K562 (cell line): ENCODE measurements at places on chromosomes 12 and 14.

DNA sequence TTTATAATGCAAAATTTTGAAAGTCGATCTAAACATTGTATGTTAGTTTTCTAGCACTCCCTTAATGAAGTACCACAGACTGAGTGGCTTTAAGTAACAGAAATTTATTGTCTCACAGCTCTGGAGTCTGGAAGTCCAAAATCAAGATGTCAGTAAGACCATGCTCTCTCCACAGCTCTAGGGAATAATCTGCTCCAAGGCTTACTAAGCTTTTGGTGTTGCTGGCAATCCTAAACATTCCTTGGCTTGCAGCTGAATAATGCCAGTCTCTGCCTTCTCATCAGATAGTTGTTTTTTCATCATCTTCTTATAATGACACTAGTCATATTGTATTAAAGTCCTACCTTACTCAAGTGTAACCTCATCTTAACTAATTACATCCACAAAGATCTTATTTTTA is 102.2 kb downstream of the RASSF9 start:
- DNase-seq = no peak
- no peaks in the 10 kb centered on the region for H3K4me1 ChIP-seq
- no peaks in the 10 kb centered on the region for H3K27me3 ChIP-seq
- no peaks in the 10 kb centered on the region for H3K36me3 ChIP-seq
- no peak overlapping the region for H3K4me3 ChIP-seq

- peaks cover 41% of the 10 kb centered on the region for H3K4me1 ChIP-seq
- H3K27me3 ChIP-seq = peaks cover 18% of the 10 kb centered on the region
- H3K4me3 ChIP-seq = no peak overlapping the region
- no peak overlapping the region for H3K27ac ChIP-seq
Measured at GRCh38 chr14:104931771-104932675, 7.3 kb downstream of the PLD4 start.

DNA sequence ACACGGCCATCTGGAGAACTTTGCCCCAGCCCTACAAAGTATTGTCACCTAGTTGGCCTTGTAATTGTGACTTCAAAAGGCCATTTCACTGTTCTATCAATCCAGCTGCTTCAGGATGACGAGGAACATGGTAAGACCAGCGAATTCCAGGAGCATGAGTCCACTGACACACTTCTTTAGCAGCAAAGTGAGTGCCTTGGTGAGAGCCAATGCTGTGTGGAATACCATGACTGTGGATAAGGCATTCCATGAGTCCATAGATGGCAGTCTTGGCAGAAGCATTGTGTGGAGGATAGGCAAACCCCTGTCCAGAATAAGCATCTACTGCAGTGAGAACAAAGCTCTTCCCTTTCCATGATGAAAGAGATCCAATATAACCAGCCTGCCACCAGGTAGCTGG is 1009.1 kb upstream of the USP15 start:
- no peak for DNase-seq
- no peak overlapping the region for H3K4me3 ChIP-seq
- no peaks in the 10 kb centered on the region for H3K4me1 ChIP-seq
- no peaks in the 10 kb centered on the region for H3K36me3 ChIP-seq

DNA sequence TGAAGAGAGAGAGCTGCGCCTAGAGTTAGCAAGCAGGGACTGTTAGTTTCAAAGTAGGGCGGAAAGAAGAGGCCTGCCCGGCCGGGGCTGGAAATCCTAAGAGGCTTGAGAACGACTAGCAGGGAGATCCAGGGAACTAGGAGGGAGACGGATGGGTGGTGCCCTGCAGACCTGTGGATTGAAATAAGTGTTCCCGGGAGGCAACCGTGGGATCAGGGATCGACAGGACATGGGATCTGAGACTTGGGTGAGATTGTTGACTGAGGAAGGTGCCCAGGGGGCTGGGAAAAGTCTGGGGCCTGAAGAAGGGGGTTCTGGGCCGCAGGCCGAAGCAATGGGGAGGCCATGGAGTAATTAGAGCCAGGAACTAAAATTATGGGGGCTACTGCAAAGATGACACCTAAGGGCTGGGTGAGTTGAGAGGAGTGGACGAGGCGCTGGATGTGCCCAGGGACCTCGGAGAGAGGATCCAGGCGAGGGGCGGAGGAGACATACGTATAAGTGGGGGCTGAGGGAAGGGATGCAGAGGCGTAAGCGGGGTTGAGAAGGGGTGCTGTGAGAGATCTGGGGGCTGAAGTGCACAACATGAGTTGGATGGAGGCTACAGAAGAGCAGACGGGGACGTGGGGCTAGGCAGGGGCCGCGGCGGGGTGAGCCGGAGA is 635 bp downstream of the LTA4H start:
- H3K4me1 ChIP-seq = peaks cover 3% of the 10 kb centered on the region; the same call in 2 of the 3 replicates
- peak overlapping the region; percentile 71 for H3K4me3 ChIP-seq
- DNase-seq = peak; percentile 14
- H3K36me3 ChIP-seq = no peaks in the 10 kb centered on the region
- H3K27me3 ChIP-seq = no peaks in the 10 kb centered on the region

DNA sequence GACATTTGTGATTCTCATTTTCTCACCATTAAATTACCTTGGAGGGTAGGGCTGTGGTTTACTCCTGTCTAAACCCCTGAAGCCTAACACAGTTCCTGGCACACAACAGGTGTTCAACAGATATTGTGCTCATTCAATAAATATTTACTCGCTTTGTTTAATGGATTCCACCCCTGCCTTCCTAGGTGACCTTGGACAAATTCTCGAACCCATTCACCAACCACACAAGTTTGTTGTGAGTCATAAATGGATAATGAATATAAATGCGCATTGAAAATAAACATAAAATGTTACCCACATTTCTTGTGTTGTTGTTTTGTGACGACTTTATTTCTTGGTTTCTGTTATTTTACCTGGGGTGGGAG is 362 bp upstream of the TSFM start:
- no peak for DNase-seq
- H3K27me3 ChIP-seq = no peaks in the 10 kb centered on the region
- peaks cover 41% of the 10 kb centered on the region for H3K36me3 ChIP-seq
- peak overlapping the region; percentile 69 for H3K4me3 ChIP-seq

DNA sequence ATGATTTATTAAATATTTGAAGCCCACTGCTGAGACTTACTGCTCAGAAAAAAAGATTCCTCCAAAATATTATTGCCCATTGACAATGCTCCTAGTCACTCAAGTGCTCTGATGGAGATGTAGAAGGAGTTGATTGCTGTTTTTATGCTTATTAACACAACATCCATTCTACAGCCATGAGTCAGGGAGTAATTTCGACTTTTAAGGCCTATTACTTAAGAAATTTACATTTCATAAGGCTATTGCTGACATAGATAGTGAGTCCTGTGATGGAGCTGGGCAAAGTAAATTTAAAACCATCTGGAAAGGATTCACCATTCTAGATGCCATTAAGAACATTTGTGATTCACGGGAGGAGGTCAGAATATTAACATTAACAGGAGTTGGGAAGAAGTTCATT is 5.2 kb downstream of the KCNJ8 start:
- H3K4me1 ChIP-seq = peaks cover 6% of the 10 kb centered on the region
- no peaks in the 10 kb centered on the region; the same call in 2 of the 3 replicates for H3K36me3 ChIP-seq

- H3K4me1 ChIP-seq = no peaks in the 10 kb centered on the region
- no peak for DNase-seq
- H3K27me3 ChIP-seq = peaks cover 18% of the 10 kb centered on the region
- no peak overlapping the region for H3K4me3 ChIP-seq
Measured at GRCh38 chr12:106131676-106132075, 7.1 kb downstream of the NUAK1 start.

DNA sequence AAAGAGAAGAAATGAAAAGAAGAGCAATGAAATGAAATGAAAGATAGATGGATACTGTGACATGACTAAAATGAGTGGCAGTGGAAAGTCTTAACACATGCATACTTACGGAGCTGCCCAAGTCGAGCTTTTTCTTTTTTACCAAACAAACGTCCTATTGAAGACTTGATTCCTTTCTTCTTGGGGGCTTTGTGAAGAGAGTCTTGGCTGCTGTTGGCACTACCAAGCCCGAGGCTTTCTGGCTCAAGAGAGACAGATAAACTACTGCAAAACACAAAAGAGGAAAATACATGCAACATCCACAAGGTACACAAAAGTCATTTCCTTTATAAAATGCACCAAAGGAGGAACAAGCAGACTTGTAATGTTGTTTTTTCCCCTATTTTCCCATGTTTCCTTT is 261.2 kb downstream of the ACSS3 start:
- no peaks in the 10 kb centered on the region for H3K27me3 ChIP-seq
- DNase-seq = no peak
- no peaks in the 10 kb centered on the region for H3K36me3 ChIP-seq
- no peaks in the 10 kb centered on the region for H3K4me1 ChIP-seq
- H3K27ac ChIP-seq = no peak overlapping the region

- peak; percentile 36 for DNase-seq
- peaks cover 27% of the 10 kb centered on the region for H3K4me1 ChIP-seq
- H3K27me3 ChIP-seq = no peaks in the 10 kb centered on the region
- peak overlapping the region; percentile 76 for H3K27ac ChIP-seq
- H3K4me3 ChIP-seq = no peak overlapping the region
Measured at GRCh38 chr14:75283162-75283832, 4.7 kb downstream of the FOS start.

DNA sequence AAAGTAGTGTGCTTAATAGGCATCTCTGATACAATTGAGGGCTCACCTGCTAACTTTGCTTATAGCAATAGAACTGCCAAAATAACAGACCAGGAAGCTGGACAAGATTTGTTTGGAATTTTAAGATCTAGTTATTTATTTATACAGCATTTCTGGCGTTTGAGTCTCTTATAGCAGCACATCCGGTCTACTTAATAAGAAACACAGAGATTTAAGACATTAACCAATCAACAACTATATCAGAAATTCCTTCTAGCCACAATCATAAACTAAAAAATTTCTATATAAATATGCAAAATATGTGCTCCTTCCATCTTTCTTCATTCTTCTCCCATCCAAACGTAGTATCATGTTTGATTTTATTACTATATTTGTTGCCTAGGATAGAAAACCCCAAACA is 2.6 kb downstream of the RTN1 start:
- no peak for DNase-seq
- no peaks in the 10 kb centered on the region for H3K27me3 ChIP-seq
- no peaks in the 10 kb centered on the region for H3K36me3 ChIP-seq
- H3K4me1 ChIP-seq = no peaks in the 10 kb centered on the region
- no peak overlapping the region for H3K4me3 ChIP-seq
- no peak overlapping the region for H3K27ac ChIP-seq

DNA sequence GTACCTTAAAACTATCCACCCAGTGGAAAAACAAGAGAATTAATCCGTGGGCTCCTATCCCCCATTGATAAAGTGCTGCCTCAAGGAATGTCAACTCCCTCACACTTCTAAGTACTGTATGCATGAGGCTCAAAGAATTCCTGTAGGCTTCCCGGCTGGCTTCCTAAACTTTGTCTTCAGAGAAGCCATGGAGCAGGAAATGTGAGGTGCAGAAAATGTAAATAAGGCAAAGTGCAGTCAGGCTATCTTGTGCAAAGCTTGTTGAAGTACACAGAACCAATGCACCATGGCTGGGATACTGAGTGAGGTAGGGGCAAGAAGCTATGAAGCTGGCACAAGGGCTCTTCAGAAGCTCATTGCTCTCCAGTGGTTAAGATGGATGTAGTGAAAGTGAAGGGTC is 611.0 kb downstream of the FSCB start:
- no peaks in the 10 kb centered on the region for H3K27me3 ChIP-seq
- no peak for DNase-seq
- no peaks in the 10 kb centered on the region for H3K4me1 ChIP-seq
- H3K27ac ChIP-seq = no peak overlapping the region
- no peaks in the 10 kb centered on the region for H3K36me3 ChIP-seq
- H3K4me3 ChIP-seq = no peak overlapping the region

- H3K36me3 ChIP-seq = peaks cover 4% of the 10 kb centered on the region; the same call in 1 of the 3 replicates
- no peak overlapping the region for H3K4me3 ChIP-seq
- DNase-seq = peak; percentile 71
- H3K4me1 ChIP-seq = peaks cover 16% of the 10 kb centered on the region
- H3K27ac ChIP-seq = peak overlapping the region; percentile 53; the same call in 2 of the 3 replicates
- no peaks in the 10 kb centered on the region for H3K27me3 ChIP-seq
Measured at GRCh38 chr12:42421844-42422779, 96.1 kb downstream of the PPHLN1 start.

DNA sequence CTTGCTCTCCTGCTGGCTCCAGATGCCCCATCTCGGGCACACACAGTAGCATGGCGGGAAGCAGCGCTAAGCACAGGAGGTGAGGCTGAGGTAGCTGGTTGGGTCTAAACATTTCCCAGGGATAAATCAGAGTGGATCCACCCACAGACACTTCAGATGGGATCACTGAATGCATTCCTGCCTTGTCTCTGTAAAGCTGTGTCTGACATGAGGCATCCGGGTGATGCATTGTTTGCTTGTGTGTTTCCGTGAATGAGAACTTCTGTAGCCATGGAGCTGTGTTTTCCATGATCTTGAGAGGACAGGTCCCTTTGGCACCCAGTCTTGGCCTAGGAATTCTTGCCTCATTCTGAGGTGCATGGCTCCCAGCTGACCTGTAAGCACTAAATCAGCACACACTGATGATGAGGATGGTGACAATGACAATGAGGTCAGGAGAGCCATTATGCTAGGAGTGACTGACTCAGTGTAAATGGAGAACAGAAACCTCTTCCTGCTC is 6.7 kb upstream of the KRT75 start:
- H3K27ac ChIP-seq = no peak overlapping the region
- H3K4me3 ChIP-seq = no peak overlapping the region
- no peaks in the 10 kb centered on the region for H3K4me1 ChIP-seq
- H3K36me3 ChIP-seq = no peaks in the 10 kb centered on the region

DNA sequence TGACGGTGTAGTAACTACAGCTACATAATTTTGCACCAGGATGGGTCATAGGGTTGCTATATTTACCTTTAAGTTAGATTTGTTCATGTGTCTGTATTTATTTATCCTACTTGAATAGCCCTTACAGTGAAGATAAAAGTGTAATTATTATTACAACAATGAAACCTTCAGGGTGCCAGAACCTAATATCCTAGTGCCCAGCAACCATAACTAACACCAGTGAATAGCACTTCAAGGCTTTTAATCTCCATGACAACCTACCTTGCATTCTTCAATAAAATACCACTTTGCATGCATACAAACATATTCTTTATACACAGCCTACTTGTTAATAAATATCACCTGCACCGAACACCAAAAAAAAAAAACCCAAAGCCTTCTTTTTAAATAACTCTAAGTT is 58.7 kb upstream of the G2E3 start:
- DNase-seq = no peak
- no peak overlapping the region for H3K27ac ChIP-seq
- H3K36me3 ChIP-seq = no peaks in the 10 kb centered on the region
- H3K4me3 ChIP-seq = no peak overlapping the region

- DNase-seq = peak; percentile 24
- H3K27ac ChIP-seq = no peak overlapping the region
- no peak overlapping the region for H3K4me3 ChIP-seq
- no peaks in the 10 kb centered on the region for H3K27me3 ChIP-seq
Measured at GRCh38 chr12:33605757-33606156, 166.1 kb upstream of the SYT10 start.

GRCh38 chr14:102691763-102692162 is 85.5 kb upstream of the TRAF3 start:
- H3K4me3 ChIP-seq = no peak overlapping the region
- H3K27ac ChIP-seq = no peak overlapping the region
- H3K36me3 ChIP-seq = peaks cover 8% of the 10 kb centered on the region; the same call in 2 of the 3 replicates
- H3K27me3 ChIP-seq = no peaks in the 10 kb centered on the region

DNA sequence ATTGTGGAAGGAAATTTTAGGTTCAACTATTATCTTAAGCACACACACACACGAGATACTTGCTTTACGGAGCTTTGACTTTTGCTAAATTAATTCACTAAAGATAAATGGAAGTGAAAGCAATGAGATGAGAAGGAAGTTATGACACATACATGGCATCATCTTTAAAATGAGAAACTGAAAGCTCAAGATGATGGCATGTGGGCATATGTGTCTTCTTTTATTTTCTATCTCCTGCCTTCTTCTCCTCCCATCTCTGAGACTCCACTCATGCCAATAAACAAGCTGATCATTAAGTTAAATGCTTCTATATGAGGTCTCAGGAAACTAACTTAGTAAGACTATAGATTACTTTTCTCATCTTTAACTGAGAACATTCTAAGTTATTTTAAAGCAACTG is 216.7 kb downstream of the MED13L start:
- H3K4me3 ChIP-seq = no peak overlapping the region
- no peak overlapping the region for H3K27ac ChIP-seq
- peaks cover 4% of the 10 kb centered on the region; the same call in 2 of the 3 replicates for H3K36me3 ChIP-seq
- peaks cover 5% of the 10 kb centered on the region; the same call in 1 of the 2 replicates for H3K4me1 ChIP-seq
